Activated CD4-positive, alpha-beta T cell treated with anti-CD3 and anti-CD28 coated beads for 1 hour (primary cell): ENCODE measurements at places on chromosomes 4 and X.

DNA sequence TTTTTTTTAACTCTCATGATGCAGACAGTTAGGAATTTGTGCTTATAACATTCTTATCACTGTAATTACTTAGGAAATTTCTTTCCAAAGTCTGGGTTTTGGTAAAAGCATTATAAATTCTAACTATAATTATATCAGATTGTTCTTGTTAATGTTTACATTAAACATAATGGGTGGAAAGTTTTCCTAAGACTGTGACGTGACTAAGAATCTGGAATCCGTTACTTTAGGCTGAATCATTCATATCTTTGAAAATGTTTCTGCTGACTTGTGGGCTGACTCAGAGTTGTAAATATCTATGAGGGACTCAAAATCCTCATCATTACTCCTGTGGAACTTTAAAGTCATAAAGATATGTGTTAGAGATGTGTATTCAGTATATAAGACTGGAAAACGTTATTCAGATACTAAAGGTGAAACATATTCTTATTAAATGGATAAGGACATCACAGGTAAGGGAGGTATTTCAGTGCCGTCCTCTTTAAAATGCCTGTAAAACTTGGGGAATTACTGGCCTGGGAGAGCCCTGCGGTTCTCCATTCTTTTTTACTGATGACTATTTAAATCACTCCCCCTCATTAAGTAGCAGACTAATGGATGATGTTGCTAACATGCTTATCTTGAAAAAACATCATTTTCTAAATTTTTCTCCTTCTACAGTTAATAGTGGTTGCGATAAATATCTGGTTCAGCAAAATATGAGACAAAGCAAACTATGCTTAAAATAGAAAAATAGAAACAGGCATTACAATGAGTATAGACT is 159.0 kb downstream of the DCLK2 start:
- DNase-seq, result no peak

DNA sequence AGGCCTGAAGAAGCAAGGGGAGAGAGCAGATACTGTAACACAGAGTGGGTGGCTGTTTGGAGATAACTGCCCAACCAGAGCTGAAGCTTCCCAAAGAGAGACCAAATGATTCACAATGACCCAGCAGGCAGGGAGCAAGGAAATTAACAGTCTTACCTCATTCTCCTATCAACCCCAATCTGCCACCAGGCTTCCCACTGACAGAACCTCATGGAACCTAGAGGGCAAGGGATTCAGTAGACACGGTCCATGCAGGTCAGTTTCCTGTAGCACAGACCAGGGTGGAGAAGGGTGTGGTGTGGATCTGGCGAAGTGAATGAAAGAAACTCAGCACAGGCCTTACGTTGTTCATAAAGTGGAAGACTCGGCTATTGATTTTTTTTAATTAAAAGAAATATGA is 60.7 kb upstream of the ALB start:
- DNase-seq, result no peak

- no peak for DNase-seq
Measured at GRCh38 chrX:153646620-153647373, at the start of gene DUSP9. DUSP9 (plus strand) TSS chrX:153647203; CDS start chrX:153647954, 751 bp downstream.

GRCh38 chr4:172042714-172043114 is 229.5 kb downstream of the GALNTL6 start:
- DNase-seq, result no peak

DNA sequence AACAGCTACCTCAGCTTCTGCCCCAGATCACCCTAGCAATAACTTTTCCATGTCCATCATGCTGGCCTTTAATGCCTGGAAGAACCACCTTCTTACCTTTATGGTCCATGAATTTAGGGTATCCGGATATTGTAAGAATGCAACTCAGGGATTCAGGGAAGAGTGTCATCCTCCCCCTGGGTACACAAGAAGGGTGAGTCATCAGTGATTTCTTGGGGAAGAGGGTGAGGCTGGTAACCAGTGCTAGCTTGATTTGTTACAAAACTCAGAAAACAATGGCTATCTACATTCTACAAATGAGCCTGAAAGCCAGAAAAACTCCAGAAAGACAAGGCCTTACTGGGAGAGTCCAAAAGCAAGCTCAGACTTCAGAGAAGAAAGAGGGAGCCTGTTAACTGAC is 10.4 kb upstream of the NALF2 start:
- no peak for DNase-seq

GRCh38 chrX:1533058-1533457 is 3.9 kb downstream of the P2RY8 start:
- DNase-seq, result no peak

DNA sequence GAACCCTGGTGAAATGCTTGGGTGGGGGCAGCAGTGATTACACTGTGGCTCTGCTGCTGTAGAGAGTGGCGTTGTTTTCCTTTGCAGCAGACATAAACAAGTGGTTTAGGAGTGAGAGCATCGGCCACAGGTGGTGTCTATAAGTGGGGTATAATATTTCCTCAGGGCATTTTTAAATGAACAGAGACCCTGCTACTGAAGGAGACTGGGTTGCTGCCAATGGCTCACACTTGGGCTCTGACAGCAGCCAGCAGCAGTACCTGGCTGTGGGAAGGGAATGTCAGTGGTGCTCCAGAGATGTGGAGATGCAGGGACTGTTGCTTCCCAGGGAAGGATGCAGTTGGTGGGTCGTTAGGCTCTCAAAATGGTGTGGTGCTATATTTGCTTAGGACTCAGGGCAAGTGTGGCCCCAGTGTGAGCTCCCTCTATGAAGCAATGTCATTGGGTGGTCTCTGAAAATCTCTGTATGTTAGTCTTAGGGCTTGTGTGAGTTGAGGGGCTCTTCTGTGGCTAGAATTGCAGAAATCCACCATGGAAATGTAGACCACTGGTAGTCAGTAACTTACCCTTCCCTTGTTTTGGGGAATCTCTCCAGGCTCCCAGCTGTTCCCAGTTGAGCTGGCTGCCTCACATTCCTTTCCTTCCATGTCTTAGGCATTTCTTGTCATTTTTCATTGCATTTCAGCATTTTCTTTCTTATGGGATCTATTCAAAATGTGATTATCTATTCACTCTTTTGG is 1023.0 kb upstream of the GRID2 start:
- DNase-seq, result no peak

DNA sequence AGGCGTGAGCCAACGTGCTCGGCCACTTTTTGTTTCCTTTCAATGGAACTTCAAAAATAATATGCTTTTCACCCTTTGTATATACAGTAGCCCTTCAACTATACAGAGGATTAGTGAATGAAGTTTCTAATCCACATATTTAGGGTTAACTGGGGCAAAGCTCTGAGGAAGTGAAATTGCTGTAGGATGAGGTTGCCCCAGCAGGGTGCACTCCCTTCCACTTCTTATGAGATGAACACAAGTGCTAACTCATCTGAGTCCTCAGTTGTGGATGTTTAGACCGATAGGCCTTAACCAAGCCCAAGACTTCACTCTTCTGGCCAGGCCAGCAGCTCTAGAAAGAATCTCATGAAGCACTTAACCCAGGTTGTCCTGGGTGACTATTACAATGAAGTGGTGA is 29.1 kb upstream of the CT55 start:
- DNase-seq, result no peak

- DNase-seq, result no peak
Measured at GRCh38 chr4:151948351-151949016, 187.7 kb upstream of the GATB start.

- DNase-seq, result no peak
Measured at GRCh38 chr4:10982305-10982704, 297.7 kb upstream of the CLNK start.

DNA sequence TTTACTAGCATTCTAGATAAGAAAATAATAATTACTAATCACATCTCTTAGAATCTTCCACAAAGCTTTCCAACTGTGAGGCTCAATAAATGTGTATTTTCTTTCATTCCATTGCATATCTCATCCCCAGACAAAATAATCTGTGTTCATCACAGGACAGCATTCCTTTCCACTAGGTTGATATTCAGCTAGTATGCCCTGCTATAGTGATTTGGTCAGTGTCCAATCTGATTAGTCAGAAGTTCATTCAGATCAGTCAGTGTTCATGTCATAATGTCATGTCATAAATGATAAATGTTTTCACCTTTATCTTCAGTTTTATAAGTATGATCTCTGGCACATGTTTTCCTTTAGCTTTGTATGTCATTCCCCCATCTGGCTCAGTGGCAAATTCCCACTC is 611.4 kb downstream of the KCTD8 start:
- DNase-seq, result no peak

DNA sequence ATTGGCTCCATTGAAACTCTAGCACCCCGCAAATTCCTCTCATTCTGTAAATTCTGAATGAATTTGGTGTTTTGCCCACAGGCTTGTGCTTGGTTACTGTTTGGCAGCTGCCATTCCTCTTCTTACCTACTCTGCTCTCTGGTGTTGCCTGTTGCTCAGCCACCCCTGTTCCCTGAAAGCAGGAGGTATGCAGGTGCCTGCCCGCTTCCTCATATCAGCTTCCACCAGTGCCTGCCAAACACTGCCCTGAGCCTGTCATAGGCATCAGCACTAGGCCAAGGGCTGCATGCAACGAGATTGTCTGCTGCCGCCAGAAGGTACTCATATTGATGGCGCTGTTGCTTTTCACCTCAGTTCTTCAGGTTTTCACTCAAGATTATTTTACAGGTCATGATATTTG is 978.1 kb downstream of the C4orf33 start:
- DNase-seq, result no peak

- DNase-seq, result no peak
Measured at GRCh38 chr4:172411149-172411548, 597.9 kb downstream of the GALNTL6 start.

- DNase-seq, result no peak
Measured at GRCh38 chr4:168264903-168265302, 53.6 kb downstream of the DDX60 start.

- no peak for DNase-seq
Measured at GRCh38 chrX:2284601-2285000, 216.2 kb downstream of the DHRSX start.

DNA sequence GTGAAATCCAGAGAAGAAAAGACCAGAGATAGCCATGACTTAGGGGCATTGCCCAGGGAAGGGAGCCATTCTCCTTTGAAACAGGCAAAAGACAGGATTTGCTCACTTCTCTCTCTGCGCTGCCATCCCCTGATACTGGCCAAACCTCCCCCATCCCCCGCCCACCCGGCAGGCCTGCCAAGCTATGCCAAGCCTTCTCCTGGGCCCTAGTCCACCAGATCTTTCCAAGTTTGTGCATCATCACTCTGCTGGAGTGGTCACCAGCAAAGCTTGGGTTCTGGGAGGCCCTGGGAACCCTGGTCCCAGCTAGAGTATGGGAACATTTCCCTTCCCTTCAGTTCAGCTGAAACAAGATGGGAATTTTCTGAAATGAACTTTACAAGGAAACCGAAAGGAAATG is 18.4 kb downstream of the EFNB1 start:
- no peak for DNase-seq

GRCh38 chr4:123699880-123700771 is 303.5 kb downstream of the SPRY1 start:
- DNase-seq, result no peak

DNA sequence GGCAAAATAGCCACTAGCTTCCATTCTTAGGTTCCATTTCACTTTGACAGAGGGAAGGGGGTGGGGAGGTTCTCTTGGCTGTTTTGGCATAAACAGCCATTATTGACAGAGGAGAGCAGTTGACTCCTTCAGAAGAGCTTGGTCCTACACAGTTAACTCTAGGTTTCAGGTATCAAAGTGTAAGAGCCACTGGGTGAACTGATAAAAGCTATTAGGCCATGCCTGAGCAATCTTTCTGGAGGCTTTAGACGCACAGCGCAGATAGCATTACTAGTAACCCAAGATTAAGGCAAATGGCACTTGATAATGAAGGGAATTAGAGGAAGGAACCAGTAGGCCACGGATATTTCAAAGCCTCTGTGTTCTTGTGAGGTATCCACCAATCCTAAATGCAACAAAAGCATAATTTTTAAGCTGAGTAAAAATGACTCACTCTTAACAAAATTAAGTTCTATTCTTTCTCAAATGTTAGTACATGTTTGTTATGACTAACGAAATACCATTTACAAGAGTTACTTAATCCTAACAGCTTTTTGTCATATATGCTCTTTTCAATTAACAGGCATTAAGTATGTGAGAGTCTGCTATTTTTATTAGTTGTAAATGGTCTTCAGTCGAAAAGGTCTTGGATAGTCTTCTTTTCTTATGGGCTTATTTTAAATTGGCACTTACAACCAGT is 53.6 kb downstream of the SLC7A11 start:
- no peak for DNase-seq

- DNase-seq, result no peak
Measured at GRCh38 chr4:29259556-29259955, 1460.6 kb upstream of the PCDH7 start.

DNA sequence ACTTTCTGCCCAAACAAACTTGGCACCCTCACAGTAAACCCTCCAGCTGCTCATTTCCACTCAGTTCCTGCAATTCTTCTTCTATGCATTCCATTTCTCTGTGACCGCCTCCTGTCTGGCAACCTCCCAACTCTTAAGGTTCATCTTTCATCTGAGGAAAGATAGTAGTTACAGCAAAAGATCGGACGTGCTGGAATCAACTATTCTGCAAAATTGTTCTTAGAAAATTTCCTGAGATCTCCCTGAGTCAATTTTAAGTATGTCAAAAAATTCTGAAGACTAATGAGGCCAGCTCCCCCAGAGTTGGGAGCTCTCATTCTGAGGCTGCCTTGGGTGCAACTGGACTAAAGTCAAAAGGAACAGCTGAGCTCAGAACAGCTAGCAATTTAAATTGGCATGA is 1026.0 kb downstream of the ADGRL3 start:
- no peak for DNase-seq

- no peak for DNase-seq
Measured at GRCh38 chrX:40172401-40173142, 74.8 kb upstream of the BCOR start.

- no peak for DNase-seq
Measured at GRCh38 chr4:110704748-110705439, 82.0 kb upstream of the PITX2 start.

DNA sequence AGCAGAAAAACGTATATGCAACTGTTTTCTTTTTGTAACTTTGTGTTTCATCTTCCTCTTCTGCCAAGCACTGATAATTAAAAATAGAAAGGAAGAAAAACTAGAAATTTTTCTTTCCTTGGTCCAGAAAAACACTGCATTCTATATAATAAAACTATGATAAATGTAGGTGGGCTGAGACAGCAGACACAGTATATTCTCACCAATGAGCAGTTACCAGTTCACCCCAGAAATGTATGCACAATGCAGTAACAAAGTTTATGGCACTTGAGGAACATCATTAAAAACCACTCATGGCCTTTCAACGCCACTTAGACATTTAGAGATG is 79.4 kb downstream of the FAT1 start:
- DNase-seq, result no peak

- no peak for DNase-seq
Measured at GRCh38 chr4:5784960-5785611, 74.1 kb downstream of the EVC start.

GRCh38 chr4:123578276-123579029 is 181.9 kb downstream of the SPRY1 start:
- DNase-seq, result no peak
